Upper lobe of right lung (tissue), 1 donor: ENCODE measurements at places on chromosomes 11 and 22.
A peak's percentile ranks its signal among the peaks of the same experiment; 100 is the strongest.

- no peak for DNase-seq
Observed at GRCh38 chr22:30175690-30176288, 70.8 kb downstream of the LIF start.

GRCh38 chr11:34855754-34856095 is 60.5 kb downstream of the APIP start:
- no peak for DNase-seq

- DNase-seq, result no peak
Observed at GRCh38 chr22:33515795-33516194, 404.5 kb downstream of the LARGE1 start.

- no peak for DNase-seq
Observed at GRCh38 chr22:45507798-45508197, 5.1 kb downstream of the FBLN1 start.

- no peak for DNase-seq
Observed at GRCh38 chr22:23565305-23565914, 14.7 kb downstream of the IGLL1 start.

GRCh38 chr11:73585834-73586575 is 11.9 kb downstream of the FAM168A start:
- DNase-seq, result no peak

DNA sequence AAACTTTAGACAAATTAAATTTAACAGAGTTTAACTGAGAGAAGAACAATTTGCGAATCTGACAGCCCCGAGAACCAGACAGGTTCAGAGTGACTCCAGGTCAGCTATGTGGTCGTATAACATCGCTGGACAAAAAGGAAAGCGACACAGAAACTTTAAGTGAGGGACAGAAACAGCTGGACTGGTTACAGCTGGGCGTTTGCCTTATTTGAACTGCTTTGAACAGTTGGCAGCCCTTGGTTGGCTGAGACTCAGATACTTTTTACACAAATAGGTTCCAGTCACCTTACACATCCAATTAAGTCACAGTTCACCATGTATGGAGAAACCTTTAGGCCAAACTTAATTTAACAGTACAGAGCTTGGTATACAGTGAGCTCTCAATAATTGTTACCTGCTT is 436.9 kb downstream of the GUCY1A2 start:
- DNase-seq, result no peak

DNA sequence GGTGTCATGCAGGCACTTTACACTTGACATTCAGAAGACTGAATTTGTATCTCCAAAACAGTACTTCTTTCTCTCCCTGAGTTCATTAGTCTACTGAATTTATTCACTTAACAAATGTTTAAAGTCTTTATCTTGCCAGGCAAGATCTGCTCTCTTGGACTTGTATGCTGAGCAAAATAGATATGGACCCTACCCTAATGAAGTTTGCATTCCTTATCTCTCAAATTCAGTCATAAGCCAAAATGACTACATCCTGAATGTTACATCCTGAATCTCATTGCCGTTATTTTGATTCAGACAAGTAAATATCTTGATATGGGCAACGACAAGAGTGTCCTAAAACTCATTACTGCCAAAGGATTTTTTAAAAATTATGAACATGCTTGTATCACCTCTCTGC is 29.7 kb downstream of the FAR1 start:
- no peak for DNase-seq

GRCh38 chr11:65589444-65590239 is 6.0 kb downstream of the KCNK7 start:
- DNase-seq, result no peak

DNA sequence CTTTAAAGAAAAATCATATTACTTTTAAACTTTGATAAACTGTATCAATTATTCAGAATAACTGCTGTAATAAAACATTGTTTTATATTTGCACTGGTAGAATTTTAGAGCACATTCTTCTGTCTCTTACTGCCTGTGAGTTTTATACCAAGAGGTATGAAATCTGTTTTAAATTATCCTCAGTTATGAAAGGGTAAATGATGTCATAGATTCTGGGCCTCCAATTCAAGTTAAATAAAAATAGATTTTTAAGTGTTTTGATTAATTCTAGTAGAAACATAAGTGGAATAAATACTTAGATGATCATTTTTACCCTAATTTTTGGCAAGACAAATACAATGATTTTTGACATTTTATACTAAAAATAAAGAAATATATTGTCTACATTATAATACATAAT is 93.0 kb downstream of the GUCY1A2 start:
- no peak for DNase-seq

GRCh38 chr22:30425616-30426387 is at the start of gene MTFP1:
Gene MTFP1 (plus strand): TSS chr22:30425768. CDS start chr22:30425880, 112 bp downstream.
- DNase-seq, result peak; percentile 84

GRCh38 chr11:88178191-88178590 is 2.9 kb upstream of the RAB38 start:
- no peak for DNase-seq

GRCh38 chr11:88555829-88556202 is 218.3 kb upstream of the CTSC start:
- no peak for DNase-seq

GRCh38 chr11:45279645-45280044 is 6.5 kb downstream of the SYT13 start:
- no peak for DNase-seq

DNA sequence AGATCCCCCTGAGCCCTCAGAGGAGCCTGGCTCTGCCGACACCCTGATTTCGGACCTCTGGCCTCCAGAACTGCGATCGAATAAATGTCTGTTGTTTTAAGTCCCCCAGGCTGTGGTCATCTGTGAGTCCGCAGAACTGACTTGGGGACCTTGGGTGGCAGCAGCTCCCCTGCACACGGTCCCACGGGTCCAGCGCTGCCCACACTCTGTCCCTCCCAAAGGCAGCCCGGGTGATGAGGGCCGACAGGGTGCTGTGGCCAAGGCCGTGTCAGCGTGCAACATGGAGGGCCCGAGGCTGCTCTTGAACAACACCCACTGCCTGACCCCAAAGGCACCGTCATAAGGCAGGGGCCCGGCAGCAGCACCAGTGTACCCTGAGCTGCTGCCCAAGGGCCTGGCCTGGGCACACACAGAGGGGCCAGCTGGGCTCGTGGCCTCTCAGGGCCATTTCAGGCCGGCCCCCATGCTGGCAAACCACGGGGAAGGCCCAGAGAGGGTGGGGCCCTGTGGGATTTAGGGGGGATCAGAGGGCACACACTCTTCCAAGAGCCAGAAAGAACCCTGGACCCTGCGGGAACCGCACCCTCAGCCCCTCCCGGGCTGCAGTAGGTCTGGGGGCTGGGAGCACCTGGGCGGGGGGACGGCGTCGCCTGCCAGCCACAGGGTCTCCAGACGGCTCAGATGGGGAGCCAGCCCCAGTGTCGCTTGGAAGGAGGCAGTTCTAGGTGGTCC is 77.1 kb upstream of the PRR5 start:
- no peak for DNase-seq

- no peak for DNase-seq
Observed at GRCh38 chr22:33710326-33710725, 209.9 kb downstream of the LARGE1 start.

DNA sequence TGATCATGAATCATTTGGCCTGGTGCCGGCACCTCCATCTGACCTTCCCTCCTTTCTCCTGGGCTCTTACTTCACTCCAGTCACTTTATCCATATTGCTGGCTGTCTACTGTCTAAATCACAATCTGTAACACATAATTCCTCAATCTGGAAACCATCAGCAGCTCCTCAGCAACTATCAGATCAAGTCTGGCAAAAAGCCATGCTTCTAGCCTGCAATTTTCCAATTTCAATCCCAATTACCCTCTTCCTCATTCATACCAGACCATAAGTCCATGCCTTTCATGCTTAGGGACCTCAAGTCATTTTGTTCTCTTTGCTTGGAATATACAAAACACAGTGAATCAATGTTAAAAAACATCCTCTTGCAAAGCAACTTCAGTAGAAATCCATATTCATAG is 882.8 kb upstream of the ANO3 start:
- no peak for DNase-seq

- no peak for DNase-seq
Observed at GRCh38 chr11:119909495-119909894, 180.5 kb upstream of the NECTIN1 start.
